ENCODE measurements at places on chromosomes 11 and 22.

DNA sequence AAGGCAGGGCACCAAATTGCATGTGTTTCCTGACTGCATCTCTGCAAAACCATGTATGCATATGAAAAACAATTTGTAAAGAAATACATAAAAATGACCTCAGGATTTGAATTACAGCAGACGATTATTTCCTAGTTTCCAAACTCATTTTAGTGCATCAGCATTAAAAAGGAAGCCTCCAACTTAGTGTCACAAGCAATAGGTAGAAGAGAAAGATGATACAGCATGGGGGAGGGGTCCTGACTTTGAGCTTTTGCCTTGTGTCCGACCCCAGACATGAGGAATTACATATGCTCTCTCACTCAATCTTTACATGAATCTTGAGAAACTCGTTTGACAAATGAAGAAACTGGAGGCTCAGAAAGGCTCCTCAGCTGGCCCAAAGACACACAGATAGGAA is 294.6 kb upstream of the NARS2 start:
- no peak for DNase-seq

DNA sequence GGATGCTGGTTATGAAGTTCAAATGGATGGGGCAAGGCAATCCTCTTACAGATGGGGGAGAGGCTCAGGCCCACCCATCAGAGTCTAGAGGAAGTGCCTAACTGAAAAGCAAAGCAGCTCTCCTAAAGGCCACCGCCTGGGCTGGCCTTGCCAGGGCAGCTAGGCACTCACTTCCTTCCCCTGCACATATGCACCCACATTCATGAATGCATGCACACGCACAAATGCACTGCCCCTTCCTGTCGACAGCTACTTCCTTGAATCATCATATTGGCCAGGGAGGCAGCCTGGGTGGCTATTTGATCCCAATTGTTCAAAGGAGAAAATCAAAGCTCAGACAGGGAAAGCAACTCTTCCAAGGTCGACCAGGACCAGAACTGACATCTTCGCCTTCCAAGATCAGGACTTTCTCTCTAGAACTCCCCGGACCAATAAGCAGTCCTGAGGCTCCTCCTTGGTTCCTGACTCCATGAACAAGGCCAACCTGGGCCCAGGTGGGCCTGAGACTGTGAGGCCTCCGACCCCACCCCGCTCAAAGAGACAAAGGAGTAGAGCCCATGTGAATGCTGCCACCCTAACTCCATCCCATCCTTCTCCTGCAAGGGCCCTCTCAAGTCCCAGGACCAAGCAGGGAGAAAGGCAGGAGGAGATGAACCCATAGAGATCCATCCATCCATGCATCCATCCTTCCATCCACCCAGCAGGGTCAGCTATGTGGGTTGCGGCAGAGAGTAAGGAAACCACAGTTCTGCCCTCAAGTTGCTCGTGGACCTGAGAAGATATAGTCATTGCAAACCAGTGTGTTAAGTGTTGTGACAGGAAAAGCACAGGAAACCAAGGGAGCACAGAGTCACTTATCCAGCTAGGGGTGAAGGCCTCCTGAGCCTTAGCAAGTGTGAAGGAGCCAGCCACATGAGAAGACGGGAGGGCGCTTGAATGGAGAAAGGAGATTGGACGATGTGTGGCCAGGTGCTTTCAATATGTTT is 35.4 kb upstream of the LMO1 start:
- no peak for DNase-seq

- DNase-seq, result no peak
These were observed 122.2 kb upstream of the CADM1 start for GRCh38 chr11:115626414-115626813.

DNA sequence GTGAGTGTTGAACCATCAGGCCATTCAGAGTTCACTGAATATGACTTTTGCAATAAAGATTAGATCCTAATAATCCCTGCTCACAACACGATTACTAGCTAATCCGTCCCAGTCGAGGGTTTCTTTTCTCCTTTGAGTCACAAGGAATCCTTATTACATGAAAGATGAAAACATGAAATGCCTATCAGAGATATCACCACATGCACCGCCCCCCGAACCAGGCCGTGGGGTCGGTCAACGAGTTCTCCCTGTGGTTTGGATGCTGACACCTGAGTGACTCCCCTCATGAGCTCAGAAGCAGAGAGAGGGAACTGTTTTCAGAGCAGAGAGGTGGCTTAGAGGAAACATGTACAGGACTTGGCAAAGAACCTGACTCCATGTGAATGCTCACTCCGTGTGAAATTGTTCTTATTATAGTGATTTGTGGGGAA is 263.3 kb downstream of the ETS1 start:
- DNase-seq, result no peak

GRCh38 chr11:19698493-19699292 is 13.9 kb upstream of the NAV2 start:
- no peak for DNase-seq

GRCh38 chr11:95835768-95836488 is 45.6 kb downstream of the CEP57 start:
- DNase-seq, result peak; percentile 23

GRCh38 chr11:60204922-60205321 is 22.0 kb upstream of the MS4A6A start:
- DNase-seq, result no peak

- DNase-seq, result no peak
These were observed 24.0 kb downstream of the TMEM135 start for GRCh38 chr11:87061766-87062165.

DNA sequence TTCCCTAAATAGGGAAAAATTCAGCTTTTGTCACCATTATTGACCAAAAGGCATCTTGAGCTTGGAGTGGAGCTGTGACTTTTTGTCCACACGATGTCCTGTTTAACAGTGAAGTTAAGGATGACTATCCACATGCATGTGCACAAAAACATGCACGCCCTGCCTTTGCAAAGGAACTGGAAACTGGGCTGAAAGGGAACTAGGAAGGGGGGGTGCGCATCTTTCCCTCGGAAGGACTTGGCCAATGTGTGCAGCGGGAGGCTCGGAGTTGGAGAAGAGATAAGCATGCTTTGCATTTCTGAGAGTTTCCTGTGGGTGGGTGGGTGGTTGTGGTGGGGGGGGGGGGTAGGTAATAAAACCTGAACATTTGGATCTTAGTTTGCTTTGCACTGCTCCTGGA is 411 bp upstream of the KIRREL3 start:
- no peak for DNase-seq

DNA sequence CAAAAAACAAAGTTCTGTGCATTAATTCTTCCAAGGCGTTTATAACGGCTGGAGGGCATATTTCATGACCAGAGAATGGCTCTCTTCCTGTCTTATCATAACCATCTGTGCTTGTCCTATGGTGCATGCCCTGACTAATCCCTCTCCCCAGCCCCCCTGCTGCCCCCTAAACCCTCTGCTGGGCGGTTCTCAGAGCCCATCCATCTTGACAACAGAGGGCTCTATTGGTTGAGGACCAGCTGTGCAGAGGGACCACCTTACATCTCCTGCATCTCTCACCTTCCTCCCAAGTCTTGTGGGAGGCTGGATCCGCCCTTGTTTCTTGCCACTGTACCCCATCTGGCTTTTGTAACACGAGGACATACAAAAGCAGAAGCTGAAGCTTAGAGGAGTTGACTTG is 282.1 kb downstream of the MIAT start:
- no peak for DNase-seq

Data from NCI-H1436 (cell line).